A549 treated with RU486 at 1 μM for 4 hours (cell line): ENCODE measurements at places on chromosomes 13 and 19. TPM values are rescaled to one million over a fixed set of nuclear protein-coding genes. Genes with fewer than 3 reads are reported as not detected.

Gene SIX5
- total RNA-seq, result 19.1 to 34.9 TPM (median 27.8 TPM) in 5 replicates

Gene WDFY2
- total RNA-seq, result 1.8 to 3.4 TPM (median 2.9 TPM) in 5 replicates

Gene SGCG
- total RNA-seq, result not detected in 5 replicates

Gene BCL2L12
- total RNA-seq, result 51.6 to 75.3 TPM (median 73.0 TPM) in 5 replicates

Gene ZNF613
- total RNA-seq, result 0.67 to 1.2 TPM (median 0.91 TPM) in 5 replicates

Gene MEF2B
- 0.24 to 1.1 TPM (median 0.27 TPM) in 5 replicates for total RNA-seq

Gene METTL21C
- not detected in 5 replicates for total RNA-seq

Gene PSG2
- total RNA-seq, result not detected in 5 replicates

Gene PROZ
- total RNA-seq, result not detected in 5 replicates

Gene ACP7
- total RNA-seq, result 0.14 to 0.24 TPM (median 0.17 TPM) in 4 of 5 replicates, not detected in the other

Gene GRIN2D
- total RNA-seq, result 7.3 to 11.8 TPM (median 10.0 TPM) in 5 replicates
